ENCODE measurements at places on chromosomes 4 and X. TPM values are rescaled to one million over a fixed set of nuclear protein-coding genes. Genes with fewer than 3 reads are reported as not detected.
A peak's percentile ranks its signal among the peaks of the same experiment; 100 is the strongest.

COX7B2 gene
- not detected for total RNA-seq

GAGE1 gene
- total RNA-seq, result not detected

DNA sequence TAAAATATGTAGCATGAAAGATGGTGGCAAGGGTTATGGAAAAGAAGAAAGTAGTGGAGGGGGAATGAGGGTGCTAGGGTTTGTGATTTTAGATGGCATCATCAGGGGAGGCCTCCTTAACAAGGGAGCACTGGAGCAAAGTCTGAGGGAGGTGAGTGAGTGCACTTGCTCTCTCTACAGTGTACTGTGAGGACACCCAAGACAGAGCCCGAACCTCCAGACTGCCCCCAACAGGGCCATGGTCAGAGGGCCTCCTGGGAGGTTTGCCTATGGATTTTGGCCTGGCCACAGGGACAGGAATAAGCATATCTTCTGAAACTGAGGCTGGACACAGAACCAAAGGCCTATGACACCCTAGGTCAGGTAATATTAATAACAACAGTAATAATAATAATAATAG, 21.4 kb upstream of the PJA1 start:
- DNase-seq, result no peak

GRCh38 chr4:121380776-121381462, at the start of gene QRFPR:
Gene QRFPR (minus strand): TSS chr4:121381018. CDS start chr4:121380647, 371 bp downstream.
- DNase-seq, result peak; percentile 5

DNA sequence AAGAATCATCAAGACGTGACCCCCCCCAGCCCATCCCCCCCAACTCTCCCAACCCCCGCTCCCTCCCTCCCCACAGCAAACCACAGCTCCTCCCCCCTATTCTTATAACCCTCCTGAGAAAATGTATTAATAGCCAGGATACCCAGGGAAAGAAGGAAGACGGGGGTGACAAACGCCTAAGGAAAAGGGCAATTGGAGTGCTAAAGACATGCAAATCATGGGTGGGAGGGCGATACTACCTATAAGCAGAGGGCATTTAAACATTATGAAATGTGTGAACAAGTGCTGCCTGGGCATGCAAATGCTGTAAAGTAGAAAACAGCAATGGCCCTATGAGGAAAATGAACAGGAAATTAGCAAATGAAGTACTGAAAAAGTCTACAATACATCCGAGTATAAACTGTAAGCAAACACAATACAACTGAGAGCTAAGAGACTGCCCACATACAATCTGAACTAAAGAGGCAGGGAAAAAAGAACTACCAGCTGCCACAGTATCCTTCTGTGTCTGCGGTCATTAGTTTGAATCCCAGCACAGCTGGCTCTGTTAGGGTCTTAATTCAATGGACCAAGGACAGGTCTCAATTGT, 2.4 kb downstream of the CXXC4 start:
- DNase-seq, result no peak

Data from activated naive CD8-positive, alpha-beta T cell treated with anti-CD3 and anti-CD28 coated beads for 36 hours (primary cell).